Activated CD4-positive, alpha-beta T cell treated with anti-CD3 and anti-CD28 coated beads, Interleukin-2, amount 50 U/mL, for 24 hours (primary cell): ENCODE measurements at places on chromosomes 11 and 22.

- no peak for DNase-seq
Observed at GRCh38 chr11:87820011-87820410, 355.2 kb downstream of the RAB38 start.

GRCh38 chr11:4751201-4751600 lies 18.5 kb downstream of the OR51F1 start:
- no peak for DNase-seq

DNA sequence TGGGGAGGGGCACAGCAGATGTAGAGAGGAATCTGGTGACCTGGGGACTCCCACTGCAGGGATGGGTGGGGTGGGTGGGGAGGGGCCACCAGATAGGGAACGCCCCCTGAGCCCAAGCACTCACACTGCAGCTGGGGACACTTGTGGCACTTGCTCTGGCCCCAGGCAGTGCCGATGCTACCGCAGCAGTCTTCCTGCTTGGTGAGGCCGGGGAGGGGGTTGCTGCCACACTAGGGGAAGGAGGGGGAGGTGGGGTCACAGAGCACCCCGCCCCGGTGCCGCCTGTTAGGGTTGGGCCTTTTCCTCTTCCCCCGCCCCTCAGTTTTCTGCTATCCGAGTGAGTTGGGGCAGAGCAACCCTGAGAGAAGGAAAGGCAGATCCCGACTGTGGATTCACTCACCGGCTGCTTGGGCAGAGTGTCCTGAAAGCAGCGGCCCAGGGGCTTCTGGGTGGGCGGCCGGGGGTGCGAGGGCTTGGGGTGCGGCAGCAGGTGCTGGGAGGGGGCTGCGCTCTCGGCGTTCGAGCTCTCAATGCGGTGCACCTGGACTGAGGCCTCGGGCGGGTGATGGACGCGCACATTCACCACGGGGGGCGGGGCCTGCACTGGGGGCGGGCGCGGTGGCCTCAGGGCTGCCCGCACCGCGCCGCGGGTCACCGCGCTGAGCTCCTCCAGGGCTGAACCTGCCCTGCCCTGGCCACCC lies 4.7 kb downstream of the LTBP3 start:
- DNase-seq = peak; percentile 50

- no peak for DNase-seq
Observed at GRCh38 chr22:24106385-24107381, 74.6 kb upstream of the SUSD2 start.

DNA sequence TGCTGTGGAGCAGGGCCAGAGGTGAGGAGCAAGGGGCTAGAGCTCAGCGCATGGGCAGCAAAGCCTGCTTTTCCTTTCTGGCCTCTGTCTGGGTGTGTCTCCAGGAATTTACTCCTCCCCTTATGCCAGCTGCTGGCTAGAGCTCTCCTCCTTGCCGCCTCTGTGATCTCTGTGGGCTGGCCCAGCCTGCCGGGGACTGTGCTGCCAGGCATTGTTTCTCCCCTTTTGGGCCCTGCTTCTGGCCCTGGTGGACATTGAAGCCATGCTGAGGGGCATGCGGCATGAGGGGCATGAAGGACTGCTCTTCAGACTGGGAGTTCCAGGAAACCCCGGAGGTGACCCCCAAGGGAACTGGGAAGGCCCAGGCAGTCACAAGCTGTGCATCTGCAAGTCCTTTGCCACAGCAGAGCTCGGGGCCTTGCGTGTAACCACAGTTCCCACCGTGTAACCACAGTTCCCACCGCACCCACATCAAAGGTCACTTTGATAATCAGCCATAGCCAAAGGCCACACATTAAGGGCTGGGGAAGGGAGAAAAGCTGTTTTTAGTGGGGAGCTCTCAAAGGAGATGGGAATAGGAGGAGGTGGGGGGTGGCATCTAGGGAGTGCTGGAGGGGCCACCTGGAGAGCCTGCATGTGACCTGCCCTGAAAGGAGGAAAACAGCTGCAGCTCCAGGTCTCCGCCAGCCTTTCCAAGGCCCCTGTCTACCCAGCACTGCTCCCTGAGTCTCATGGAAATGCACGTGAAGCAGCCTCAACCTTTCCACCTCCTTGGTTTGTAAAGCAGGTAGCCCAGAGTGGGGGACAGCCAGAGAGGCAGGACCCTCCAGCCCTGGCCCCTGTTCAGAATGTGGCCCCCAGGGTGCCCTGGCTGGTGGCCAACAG lies 62.3 kb downstream of the PPFIBP2 start:
- DNase-seq = no peak

DNA sequence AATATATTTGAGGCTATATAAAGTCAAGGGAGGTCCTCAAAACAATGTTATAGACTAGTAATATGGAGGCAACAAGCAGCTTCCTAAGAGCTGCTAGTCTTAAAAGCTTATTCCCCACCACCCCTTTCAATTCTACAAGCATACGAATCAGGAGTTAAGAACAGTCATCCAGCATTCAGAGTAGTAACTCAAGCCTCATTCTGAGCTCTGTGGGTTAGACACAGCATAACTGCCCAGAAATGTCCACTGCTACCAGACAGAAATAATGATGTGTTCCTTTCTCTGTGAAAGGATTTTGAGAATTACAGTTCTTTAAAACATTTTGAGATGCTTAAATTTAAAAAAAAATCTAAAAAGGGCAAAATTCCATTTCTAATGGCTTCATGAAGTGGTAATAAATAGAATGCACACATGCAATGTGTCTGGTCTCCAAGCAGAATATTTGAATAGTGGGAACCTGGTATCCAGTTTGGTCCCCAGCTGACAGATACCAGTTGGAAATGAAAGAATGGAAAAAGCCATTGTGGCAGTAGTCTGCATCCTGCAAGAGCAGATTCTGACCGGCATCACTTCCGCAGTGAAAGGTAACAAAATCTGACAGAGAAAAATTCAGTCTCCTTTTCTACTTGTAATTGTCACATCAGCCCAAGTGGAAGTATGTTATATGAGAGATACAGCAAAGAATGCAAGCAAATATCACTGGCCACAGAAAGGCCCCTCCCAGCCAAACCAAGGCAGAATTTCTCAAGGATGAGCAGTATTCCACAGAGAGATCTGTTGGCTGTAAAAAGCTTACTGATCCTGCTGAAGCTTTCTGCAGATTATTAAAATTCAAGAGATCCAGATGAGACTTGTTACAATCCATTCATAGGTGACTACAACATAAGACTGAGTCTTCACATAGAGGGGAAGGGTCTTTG lies 310.8 kb upstream of the PITPNB start:
- DNase-seq = no peak

DNA sequence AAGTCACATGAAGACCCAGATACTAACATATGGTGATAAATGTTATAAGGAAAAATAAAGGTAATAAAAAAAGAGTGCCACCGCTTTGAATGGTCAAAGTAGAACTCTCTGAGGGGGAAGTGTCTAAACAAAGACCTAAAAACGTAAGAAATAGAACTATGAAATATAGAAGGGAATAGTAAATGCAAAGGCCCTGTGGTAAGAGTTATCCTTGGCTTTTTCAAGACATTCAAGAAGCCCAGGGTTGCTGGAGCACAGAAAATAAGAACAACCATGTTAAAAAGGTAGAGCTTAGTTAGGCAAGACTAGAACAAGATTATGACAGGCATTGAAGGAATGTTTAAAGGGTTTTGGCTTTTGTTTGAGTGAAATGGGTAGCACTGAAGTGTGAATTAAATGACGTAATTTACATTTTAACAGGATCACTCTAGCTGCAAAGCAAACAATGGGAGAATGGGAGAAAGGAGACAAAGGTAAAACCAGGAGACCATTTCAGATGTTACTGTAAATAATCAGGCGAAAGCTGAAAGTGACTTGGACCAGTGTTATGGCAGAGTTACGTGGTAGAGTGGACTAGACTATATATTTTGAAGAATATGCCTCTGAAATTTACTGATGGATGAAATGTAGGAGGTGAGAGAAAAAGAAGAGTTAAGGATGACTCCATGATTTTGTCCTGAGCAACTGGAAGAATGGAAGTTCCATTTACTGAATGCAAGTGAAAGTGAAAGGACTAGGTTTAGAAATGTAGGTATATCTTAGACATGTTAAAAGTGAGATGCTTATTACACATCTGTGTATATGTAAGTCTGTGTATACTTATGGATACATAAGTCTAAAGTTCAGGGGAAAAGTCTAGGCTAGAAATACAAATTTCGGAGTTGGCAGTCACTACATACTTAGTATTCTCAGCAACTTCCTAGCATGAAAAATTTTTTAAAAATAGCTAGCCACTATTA lies 28.5 kb downstream of the BTBD10 start:
- DNase-seq = no peak

DNA sequence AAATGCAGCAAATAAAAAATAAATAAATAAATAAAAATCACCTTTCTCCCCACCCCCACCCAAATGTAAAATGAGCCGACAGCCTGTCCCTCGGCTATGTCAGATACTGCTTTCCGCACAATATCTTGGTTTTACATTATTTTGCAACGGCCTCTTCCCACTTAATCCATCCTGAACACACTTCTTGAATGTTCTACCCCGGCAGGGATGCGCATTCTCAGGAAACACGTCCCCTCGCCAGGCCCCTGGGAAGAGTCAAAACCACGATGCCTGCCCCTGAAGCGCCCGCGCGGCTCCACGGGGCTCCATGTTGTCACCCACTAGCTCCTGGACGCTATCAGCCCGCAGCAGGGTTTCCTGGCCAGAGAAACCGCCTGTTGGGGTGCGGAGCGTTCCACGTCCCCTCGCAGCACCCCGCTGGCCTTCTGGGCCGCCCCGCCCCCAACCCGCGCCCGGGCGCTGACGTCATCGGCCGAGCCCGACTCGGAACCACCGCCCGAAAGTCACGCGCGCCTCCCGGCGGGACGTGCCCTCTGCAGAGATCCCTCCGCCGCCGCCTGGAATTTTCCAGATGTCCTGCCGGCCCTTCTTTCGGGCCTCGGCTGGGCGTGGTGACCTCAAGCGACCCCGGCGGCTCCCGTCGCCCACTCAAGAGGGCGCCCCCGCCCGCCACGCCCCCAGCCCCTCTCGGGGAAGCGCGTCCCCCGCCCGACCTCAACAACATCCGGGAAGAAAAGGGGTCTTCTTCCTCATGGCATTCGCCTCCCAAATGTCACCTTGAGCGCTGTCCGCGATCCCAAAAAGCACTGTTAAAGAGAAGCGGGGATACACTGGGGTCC lies 585 bp upstream of the NEAT1 start:
- peak; percentile 90 for DNase-seq

GRCh38 chr11:83508804-83509203 lies 222.6 kb upstream of the CCDC90B start:
- no peak for DNase-seq

DNA sequence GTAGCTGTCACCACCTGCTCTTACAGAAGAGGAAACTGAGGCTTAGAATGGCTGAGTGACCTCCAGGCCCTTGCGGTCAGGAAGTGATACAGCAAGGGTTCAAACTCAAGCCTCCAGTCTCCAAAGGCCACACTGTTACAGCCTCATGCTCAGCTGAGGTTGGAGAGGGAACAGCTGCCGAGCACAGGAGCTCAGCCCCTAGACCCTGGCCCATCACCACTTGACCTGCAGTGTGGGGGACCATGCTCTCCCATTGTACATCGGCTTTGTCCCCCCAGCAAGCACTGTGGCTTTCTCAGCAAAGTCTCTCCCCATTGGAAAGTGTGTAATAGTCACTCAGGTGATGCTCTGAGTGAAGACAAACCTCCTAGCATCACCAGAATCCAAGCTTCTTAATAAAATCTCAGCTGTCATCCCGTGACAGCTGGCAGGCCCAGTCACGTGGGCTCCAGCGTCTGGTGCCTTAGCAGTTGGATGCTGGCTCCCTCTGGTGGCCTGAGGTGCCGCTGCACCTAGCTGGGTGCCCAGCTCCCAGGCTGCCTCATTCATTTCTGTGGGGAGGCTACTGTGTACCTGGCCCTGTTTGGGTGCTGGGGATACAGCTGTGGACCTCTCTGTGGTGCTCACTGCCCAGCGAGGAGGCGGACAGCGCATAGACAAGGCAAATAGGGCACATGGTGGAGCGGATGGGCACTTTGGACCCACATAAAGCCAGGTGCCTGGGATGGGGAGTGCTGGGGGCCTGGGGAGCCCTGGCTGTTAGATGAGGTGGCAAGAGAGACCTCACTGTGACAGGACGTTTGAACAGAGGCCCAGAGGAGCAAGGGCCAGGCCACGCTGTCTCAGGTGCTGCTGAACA lies 19.1 kb upstream of the MYRF start:
- DNase-seq = peak; percentile 75

- no peak for DNase-seq
Observed at GRCh38 chr11:69588270-69588669, 52.7 kb upstream of the CCND1 start.

DNA sequence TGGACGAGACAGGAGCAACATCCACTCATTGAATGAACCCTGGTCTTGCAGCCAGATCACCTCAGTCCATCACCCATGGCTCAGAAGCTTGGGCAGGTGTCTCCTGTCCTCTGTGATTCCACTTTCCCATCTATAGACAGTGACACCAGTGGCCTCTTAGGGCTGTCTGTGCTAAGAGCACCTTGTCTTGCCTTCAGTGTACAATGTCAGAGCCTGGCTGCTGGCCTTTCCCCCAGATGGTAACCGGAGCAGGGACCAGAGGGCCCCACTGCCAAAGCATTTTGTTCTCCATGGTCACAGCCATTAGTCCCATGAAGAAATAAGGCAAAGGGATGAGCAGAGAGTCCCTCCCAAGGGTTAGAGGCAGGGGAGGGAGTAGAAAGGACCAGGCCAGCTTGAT lies 35.4 kb downstream of the PKNOX2 start:
- DNase-seq = no peak

GRCh38 chr11:109421981-109422869 lies at the start of gene C11orf87:
TSS of gene C11orf87 (plus strand) at chr11:109422190. CDS start at chr11:109423634, 1,444 bp downstream.
- DNase-seq = no peak
